ENCODE measurements at places on chromosomes 6 and 20. TPM values are rescaled to one million over a fixed set of nuclear protein-coding genes. Genes with fewer than 3 reads are reported as not detected.

ANKEF1 gene
- total RNA-seq = 2.8 TPM

GRCh38 chr6:141402489-141402888, 730.2 kb upstream of the GJE1 start:
- DNase-seq = no peak

GRCh38 chr6:14026831-14027539, 90.6 kb upstream of the CD83 start:
- peak; percentile 7 for DNase-seq

DNA sequence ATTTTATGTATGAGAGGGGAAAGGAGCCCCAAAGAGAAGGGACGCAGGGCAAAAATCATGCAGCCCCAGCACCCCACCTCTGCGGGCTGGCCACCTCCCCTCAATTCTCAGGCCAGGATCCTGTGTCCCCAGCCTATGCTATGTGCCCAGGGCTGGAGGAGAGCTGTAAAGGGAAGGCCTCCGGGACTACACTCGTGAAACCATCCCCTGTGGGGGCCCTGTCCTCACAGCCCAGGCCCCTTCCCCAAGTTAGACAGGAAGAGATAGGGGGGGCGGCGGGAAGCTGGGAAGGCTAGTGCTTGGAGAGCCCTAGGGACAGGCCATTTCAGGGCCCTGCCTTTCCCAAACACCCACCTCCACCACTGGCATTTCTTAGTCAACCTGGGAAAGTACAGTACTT, 1.4 kb upstream of the COL11A2 start:
- DNase-seq = no peak

DNA sequence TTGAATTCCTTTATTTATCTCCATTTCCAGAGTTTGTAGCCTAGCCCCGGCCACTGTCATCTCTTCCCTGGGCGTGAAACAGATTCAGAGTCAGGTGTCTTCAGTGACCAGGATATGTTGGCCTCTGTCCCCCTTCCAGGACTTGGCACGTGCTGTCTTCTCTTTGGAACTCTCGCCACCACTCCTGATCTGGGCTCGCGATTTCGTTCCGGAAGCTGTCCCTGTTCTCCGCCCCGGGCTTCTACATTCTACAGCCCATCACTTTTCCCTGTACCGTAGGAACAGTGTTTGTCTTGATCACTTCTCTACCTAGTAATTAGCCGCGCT, 739 bp downstream of the GSS start:
- no peak for DNase-seq

All from pulmonary artery endothelial cell (primary cell).